ENCODE measurements at places on chromosomes 7 and 10.

GRCh38 chr10:96416643-96417042, 57.8 kb upstream of the OPALIN start:
- no peak for DNase-seq

GRCh38 chr10:113445736-113446135, 107.1 kb upstream of the HABP2 start:
- no peak for DNase-seq

GRCh38 chr7:106895246-106895864, 30.3 kb downstream of the PIK3CG start:
- DNase-seq, result no peak

DNA sequence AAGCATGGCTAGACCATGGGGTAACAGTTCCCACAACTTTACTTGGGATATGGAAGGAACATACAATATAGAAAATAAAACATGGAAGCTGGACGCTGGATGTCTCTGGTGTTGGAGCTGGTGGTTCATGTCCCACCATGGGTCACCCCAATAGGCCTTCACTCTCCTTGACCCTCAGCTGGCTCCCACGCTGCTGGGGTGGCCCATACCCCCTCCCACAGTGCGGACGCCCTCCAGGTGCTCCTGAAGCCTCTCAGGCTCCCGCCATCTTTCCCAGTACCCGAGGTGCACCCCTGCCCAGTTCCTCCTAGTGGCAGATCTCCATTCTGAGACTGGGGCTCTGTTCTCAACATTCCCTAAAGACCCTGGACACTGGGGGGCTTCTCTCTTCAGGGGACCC, 5.8 kb upstream of the CPA1 start:
- DNase-seq, result no peak

- no peak for DNase-seq
Measured at GRCh38 chr10:16950656-16951601, 133.7 kb upstream of the RSU1 start.

Data from hematopoietic multipotent progenitor cell treated with erythropoietin and hydrocortisone succinate and interleukin-3 and kit ligand, for 15 days (in vitro differentiated cells).